ENCODE measurements at places on chromosomes 7 and 10. TPM values are rescaled to one million over a fixed set of nuclear protein-coding genes. Genes with fewer than 3 reads are reported as not detected.

TMEM236 gene
- 0.05 TPM for total RNA-seq

DNMBP gene
- 20.9 TPM for total RNA-seq

NYAP1 gene
- total RNA-seq: 6.4 TPM

PNLIP gene
- 0.16 TPM for total RNA-seq

ZNF37A gene
- 4.8 TPM for total RNA-seq

FGL2 gene
- not detected for total RNA-seq

HMX3 gene
- not detected for total RNA-seq

PNLIPRP2 gene
- total RNA-seq: 0.11 TPM

WDFY4 gene
- 0.06 TPM for total RNA-seq

HKDC1 gene
- total RNA-seq: 9.3 TPM

ANKRD61 gene
- total RNA-seq: 0.26 TPM

GARIN1A gene
- 0.57 TPM for total RNA-seq

GIMAP4 gene
- not detected for total RNA-seq

SAMD9 gene
- total RNA-seq: 2.5 TPM

RP9 gene
- 32.8 TPM for total RNA-seq

DYNC1I1 gene
- 0.13 TPM for total RNA-seq

DNAH11 gene
- 0.33 TPM for total RNA-seq

OR2A42 gene
- total RNA-seq: not detected

CD36 gene
- total RNA-seq: not detected

SDK1 gene
- total RNA-seq: 0.50 TPM

CHST12 gene
- total RNA-seq: 11.7 TPM

KLF14 gene
- total RNA-seq: 0.02 TPM

ZNF680 gene
- total RNA-seq: 2.3 TPM

NRP1 gene
- 87.4 TPM for total RNA-seq

LOXL4 gene
- 1.6 TPM for total RNA-seq

MAGI2 gene
- total RNA-seq: 0.45 TPM

TBXAS1 gene
- 11.8 TPM for total RNA-seq

RET gene
- total RNA-seq: 0.50 TPM

PTCD1 gene
- 5.8 TPM for total RNA-seq

DNA2 gene
- 11.2 TPM for total RNA-seq

TMEM176A gene
- 0.09 TPM for total RNA-seq

LRRC4 gene
- total RNA-seq: not detected
